ENCODE measurements at places on chromosomes 6 and 20.

DNA sequence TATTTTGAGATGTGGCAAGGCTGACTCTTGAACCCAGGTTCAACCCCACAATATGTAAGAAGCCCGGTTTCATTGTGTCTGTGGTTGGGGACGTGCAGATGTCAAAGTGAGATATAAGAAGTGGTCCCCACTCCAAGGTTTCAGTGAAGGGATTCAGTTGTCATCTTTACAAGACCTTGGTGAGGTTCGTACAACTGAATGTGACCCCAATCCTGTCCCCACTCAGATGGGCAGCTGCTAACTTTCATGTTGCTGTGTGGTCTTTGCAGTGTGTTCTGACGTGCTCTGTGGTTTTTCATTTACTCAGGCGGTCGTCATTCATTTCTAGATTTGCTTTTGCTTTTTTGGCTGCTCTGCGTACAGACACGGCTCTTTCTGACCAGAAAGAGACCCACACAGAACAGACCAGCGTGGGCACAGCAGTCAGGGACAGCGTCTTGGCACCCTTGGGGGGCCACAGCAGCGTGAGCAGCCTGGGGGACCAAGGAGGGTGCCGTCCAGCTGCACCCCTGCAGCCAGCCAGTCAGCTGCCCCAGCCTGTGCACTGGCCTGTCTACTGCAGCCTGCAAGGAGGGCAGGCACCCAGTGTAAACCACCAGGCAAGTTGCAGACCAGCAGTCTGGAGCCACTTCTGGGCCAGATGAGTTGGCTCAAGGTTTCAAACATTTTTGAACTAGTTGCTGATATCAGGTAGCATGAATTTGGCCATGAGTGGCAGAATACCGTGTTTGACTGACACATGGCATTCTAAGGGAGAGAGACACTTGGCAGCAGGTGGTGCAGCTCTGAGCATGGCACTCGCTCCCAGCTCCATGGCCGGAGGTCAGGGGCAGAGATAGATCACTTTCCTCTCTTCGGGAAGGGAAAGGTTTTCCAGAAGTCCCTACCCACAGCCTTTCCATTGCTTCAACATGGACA, 49.4 kb upstream of the IRF4 start:
- DNase-seq, result peak; percentile 92

DNA sequence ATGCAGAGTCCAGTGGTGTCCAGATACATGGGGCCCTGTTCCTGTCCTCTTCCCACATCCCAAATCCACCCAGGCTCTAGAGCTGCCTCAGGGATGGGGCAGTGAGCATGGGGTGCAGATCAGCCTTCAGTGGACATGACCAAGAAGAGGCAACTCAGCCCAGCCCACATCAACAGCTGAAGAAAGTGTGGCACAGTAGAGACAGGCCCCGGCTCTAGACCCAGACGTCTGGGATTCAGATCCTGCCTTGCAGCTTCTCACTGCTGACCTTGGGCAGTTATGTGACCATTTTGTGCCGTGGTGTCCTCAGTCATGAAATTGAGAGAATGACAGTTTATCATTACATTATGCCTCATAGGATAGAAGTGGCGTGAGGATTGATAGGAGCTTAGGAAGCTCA, 54.6 kb upstream of the CST7 start:
- no peak for DNase-seq

DNA sequence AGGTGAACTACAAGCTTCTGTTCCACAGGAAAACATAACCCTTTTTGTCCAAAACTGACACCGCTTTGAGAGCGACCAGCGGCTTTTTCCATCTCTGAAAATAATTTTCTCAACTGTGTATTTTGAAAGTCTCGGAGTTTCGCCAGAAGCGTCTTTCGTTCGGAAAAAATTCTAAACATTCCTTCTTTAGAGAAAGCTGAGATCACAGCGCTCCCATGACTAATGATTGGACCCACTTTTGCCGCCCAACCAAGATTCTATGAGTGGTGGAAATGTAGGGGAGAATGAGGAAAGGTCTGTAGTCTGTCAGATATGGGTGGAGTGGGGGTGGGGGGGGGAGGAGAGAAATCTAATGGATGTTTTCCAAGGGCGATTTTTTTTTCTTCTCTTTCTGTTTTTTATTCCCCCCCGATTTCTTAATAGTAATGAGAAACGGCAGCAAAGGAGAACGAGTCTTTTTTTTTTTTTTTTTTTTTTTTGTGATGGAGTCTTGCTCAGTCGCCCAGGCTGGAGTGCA, 189.3 kb downstream of the TRIM27 start:
- no peak for DNase-seq

GRCh38 chr20:64048402-64049044, 916 bp downstream of the SOX18 start:
- no peak for DNase-seq

GRCh38 chr6:157079771-157080170, 243.5 kb downstream of the TMEM242 start:
- DNase-seq, result no peak

All from GM12878 (cell line).